ENCODE measurements at places on chromosomes 4 and X.

- no peak for DNase-seq
Observed at GRCh38 chr4:177283167-177283566, 26.5 kb upstream of the NEIL3 start.

- DNase-seq = no peak
Observed at GRCh38 chr4:141575884-141576283, 60.5 kb upstream of the IL15 start.

GRCh38 chr4:6974138-6974848 is 64.7 kb downstream of the TBC1D14 start:
- peak; percentile 58 for DNase-seq

GRCh38 chr4:105950701-105951100 is 55.4 kb downstream of the NPNT start:
- DNase-seq = no peak

GRCh38 chr4:44765116-44765515 is 38.8 kb upstream of the GNPDA2 start:
- no peak for DNase-seq

- no peak for DNase-seq
Observed at GRCh38 chr4:49018718-49019295, 32.7 kb downstream of the CWH43 start.
